ENCODE measurements at places on chromosomes 1 and 21.

GRCh38 chr1:161843156-161843555 is 77.0 kb downstream of the ATF6 start:
- DNase-seq, result no peak

- no peak for DNase-seq
Observed at GRCh38 chr1:201619513-201619912, 80.6 kb downstream of the NAV1 start.

DNA sequence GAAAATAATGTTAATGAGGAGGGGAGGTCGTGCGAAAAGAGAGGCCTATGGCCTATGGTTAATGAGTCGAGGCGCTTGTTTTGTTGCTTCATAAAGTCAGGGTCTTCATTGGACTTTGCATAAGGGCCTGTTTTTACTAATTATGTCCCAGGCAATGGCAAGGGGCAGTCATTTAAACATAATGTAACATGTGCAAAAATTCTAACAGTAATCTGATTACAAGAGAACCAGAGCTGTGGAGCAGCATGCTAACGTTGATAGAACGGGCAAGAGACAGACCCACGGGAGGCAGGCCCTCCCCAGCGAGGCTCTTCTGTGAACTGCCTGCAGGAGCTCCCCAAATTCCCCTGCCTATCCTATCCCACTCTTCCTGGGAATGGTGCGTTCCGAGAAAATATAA is 22.6 kb upstream of the CAMK1G start:
- no peak for DNase-seq

GRCh38 chr1:44019466-44019948 is 11.8 kb downstream of the SLC6A9 start:
- DNase-seq, result no peak

- DNase-seq, result no peak
Observed at GRCh38 chr1:24490101-24490781, 12.4 kb upstream of the RCAN3 start.

GRCh38 chr1:219261454-219261853 is 87.8 kb downstream of the LYPLAL1 start:
- DNase-seq, result no peak

DNA sequence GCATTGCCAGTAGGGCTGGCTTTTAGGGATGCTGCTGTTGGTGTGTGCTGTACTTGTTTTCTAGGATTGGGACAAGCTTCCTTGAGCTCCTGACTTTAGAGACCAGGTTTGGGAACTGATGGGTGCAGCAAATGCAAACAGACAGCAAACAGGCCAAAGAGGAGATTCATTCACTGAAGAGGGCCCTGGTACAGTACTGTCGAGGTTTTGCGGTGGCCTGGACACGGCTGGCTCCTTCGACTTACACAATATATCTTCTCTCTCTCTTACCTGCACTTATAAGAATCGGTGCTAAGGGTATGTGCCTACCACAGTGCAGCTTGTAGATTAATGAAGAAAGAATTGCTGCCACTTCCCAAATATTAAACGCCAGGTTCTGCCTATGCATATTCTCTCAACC is 44.6 kb downstream of the ATP1A1 start:
- no peak for DNase-seq

DNA sequence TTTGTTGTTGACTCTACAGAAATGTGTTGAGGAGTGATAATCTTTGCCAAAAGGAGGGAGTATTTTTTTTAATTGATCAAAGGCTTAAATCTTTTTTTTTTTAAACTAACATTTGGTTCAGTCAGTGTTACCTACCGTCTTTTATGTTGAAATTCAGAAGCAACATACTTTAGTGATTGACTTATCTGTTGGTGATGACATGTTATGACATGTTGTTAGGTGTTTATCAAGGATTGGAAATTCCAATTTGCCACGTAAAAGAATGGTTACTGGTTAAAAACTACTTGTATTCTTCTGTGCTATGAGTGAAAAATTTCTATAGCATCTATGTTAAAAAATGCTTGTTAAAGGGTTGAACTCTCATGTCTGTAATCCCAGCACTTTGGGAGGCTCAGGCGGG is 61.2 kb downstream of the DNM3 start:
- no peak for DNase-seq

Measured in myocyte (in vitro differentiated cells).